ENCODE measurements at places on chromosomes 16 and 17.

DNA sequence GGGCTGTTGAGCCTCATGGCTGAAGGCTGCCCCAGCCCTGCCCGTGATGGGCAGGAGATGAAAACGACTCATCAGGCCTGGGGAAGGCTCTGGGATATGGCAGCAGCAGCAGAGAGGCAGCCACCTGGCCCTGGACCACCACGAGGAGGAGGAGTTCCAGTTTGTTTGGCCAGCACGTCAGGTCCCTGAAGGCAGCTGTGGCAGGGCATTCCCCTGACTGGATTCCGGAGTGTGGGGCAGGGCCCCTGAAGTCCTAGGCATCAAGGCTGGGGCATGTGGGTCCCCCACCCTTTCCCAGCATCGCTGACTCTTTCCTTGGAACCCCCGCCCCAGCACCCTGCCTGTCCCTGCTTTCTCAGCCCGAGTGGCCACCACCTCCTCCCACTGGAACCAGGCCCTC, 197.4 kb downstream of the ZNF423 start:
- no peak for DNase-seq

GRCh38 chr16:67173808-67174705, 3.7 kb downstream of the NOL3 start:
- DNase-seq, result peak; percentile 62

DNA sequence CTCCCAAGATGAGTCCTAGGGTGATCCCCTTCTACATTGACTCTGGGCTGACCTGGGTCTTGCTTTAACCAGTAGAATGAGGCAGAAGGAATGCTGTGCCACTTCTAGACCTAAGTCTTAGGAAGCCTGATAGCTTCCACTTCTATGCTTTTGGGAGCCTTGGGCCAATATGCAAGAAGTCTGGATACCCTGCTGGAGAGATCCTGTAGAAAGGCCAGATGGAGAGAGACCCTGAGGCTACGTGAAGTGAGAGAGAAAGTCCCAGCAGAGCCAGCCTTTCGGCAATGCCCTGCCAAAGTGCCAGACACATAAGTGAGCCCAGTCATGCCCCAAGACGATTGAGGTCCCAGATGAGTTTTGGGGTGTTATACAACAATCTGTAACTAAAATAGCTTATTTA, 1.7 kb downstream of the KRT222 start:
- no peak for DNase-seq

GRCh38 chr17:80070375-80071115, 30.8 kb upstream of the GAA start:
- no peak for DNase-seq

DNA sequence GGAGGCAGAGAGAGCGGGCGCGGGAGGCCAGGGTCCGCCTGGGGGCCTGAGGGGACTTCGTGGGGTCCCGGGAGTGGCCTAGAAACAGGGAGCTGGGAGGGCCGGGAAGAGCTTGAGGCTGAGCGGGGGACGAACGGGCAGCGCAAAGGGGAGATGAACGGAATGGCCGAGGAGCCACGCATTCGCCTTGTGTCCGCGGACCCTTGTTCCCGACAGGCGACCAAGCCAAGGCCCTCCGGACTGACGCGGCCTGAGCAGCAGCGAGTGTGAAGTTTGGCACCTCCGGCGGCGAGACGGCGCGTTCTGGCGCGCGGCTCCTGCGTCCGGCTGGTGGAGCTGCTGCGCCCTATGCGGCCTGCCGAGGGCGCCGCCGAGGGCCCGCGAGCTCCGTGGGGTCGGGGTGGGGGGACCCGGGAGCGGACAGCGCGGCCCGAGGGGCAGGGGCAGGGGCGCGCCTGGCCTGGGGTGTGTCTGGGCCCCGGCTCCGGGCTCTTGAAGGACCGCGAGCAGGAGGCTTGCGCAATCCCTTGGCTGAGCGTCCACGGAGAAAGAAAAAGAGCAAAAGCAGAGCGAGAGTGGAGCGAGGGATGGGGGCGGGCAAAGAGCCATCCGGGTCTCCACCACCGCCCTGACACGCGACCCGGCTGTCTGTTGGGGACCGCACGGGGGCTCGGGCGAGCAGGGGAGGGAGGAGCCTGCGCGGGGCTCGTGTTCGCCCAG, 1.2 kb upstream of the CBX4 start:
- DNase-seq, result no peak

- no peak for DNase-seq
Measured at GRCh38 chr16:74169687-74170376, 126.8 kb upstream of the PSMD7 start.

DNA sequence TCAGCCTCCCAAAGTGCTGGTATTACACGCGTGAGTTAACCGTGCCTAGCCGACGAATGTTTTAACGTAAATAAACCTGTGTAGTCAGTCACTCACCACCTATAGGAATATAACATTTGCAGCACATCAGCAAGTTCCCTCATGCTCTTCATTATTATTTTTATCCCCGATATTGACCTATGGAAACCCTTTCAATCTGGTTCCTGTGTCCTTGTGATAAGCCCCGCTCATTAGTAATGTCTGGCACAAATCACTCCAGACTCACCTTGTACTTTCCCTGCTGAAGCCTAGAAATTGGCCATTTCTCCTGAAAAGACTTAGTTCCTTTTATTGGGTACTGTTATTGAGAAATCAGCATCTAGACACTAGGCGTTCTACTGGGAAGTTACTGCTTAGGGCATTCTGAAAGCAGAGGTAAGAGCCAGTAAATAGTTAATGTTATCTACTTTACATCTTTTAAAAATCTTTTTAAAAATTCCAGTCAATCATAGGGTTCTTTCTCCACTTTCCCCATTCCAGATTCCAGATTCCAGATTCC, 1.5 kb upstream of the PHKG2 start:
- DNase-seq, result no peak

DNA sequence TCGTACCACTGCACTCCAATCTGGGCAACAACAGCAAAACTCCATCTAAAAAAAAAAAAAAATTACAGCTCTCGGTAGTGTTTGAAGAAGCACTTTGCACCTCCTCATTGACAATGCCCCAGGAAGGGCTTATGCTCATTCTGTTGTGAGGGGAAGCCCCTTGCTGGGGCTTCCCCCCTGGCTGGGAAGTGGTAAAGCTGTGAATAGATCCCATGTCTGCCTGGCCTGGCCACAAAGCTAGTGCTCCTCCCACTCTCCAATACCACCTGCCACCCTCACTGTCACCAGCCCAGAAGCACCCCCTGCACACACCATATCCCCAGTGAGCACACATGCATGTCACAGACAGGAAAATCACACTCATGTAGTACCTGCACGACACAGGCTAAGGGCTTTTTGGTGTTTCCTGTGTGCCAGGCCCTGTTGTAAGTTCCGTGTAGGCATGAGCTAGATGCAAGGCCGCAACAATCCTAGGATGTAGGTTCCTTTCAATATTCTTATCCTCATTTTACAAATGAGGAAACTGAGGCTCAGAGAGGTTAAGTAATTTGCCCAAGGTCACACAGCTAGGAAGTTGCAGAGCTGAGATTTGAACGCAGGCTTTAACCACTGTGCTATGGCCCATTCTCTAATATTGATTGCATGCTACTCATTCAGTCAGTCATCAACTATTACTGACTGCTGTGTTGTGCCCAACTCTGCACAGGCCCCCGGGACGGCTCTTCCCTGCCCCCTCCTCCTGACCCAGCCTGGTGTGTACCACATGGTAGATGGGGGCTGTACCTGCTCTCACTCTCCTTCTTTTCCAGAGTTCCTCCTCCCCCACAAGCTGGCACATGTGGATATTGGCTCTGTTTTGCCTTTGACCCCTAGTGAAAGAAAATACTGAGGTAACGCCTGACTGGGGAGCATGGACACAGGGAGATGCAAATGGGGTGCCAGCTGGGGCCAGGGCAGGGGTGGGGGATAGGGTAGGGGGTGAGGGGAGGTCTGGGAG, 11.9 kb upstream of the COL1A1 start:
- no peak for DNase-seq

GRCh38 chr17:36485805-36486203, 677 bp upstream of the ZNHIT3 start:
- DNase-seq, result no peak

- DNase-seq, result no peak
Measured at GRCh38 chr16:71421911-71422310, 19.9 kb downstream of the TLE7 start.

DNA sequence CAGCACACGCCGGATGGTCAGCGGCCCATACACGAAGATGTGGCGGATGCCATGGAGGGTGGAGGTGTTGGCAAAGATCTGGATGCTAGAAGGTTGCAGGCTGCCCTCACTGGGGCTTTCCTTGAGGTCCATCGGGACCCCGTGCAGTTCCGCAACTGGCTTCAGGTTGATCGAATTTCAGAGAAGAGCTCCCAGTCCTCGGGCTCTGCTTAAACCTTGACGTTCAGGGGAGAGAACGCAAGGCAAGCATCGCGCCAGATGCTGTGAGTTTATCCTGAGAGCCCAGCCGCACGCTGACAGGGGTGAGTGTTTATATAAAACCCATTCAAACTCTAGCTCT, 98.7 kb upstream of the CCL2 start:
- DNase-seq, result no peak

DNA sequence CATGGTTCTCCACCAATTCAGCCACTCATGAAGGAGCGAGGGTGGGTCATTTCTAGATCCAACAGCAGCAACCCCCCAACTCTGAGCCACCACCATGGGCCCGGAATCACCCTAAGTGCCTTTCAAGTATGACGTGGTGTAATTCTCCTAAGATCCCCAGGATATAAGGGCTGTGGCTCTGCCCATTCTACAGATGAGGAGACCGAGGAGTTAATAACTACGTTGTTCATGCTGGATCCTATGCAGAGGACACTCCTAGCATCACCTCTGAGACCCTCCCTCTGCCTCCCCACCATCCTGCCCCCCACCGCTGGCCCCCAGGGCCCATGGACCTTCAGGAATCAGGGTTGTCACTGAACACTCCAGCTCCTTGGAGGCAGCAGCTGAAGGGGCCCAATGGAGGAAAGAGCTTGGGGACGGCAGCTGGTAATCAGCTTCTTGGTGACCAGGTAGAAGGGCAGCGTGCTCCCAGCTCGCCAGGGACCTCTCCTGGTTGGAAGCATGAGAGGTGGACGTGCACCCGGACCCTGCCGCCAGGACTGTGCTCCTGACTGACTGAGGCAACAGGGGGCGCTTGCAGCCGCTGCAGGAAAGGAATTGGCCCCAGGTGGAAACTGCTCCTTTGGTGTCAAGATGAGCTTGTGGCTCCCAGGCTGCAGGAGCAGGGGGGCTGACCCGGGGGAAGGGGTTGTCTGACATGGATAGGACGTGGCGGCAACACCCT, 28.2 kb upstream of the CACNG1 start:
- no peak for DNase-seq

DNA sequence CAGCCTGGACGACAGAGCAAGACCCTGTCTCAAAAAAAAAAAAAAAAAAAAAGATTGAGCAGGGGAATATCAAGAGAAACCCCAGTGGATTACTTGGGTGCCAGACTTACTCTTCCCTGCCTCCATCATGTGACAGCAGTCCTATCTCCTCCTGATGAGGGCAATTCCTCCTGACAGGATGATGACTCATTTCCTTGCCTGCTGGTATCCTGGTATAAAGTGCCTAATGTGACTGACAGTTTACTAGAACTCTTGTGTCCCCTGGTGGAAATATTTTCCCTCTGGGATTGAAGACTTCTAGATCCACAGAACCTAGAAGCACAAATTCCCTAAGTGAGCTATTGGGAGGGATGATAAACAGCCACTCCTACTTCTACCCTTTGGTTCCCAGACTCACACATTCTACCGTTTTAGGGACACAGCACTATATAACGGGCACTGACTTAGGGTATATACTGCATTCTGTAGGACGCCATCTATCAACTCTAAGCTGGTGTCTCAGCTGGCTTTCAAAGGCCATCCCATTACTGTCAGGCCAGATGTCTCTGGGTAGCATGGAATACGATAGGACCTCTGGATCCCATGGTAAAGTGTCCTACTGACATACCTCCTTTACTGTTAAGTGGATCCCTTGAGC, 114.6 kb upstream of the MED13 start:
- no peak for DNase-seq

DNA sequence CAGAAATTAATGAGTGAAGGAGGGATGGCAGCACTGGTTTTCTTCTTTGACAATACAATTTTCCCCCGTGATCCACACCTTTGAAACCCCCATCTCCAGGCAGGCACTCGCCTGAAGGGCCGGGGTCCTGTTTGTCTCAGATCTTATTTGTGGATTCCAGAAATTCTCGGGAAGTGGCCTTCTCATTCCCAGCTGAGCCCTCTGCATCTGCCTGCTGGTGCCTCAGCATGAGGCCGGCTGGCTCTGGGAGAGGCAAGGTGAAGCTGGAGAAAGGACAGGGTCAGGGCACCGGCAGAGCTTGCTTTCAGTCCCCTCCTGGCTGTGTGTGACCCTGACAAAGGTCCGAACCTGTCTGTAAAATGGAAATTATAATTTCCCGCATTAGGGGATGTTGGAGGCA, 35.8 kb upstream of the C1QL1 start:
- DNase-seq, result no peak

GRCh38 chr16:11218604-11218962, 37.4 kb downstream of the SOCS1 start:
- DNase-seq, result no peak

DNA sequence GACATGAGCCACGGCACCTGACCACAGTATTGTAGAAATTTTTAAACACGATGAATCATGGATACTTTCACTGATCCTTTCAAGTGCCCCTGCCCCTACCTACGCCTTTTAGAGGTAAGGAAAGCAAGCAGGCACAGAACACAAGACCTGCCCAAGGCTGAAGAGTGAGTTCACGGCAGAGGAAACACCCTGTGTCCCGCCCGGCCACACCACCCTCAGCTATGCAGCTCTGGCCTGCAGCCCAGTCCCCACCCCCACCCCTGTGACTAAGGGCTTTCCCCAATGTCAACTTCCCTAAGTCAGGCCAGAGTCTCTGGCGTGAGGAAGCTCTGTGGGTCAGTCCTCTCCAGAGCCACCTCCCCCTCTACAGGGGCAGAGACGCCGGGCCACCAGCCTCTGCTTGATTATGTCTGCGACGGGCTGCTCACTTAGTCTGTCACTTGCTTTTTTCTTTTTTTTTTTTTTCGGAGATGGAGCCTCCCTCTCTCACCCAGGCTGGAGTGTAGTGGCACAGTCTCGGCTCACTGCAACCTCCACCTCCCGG, 8.4 kb downstream of the SLC16A5 start:
- DNase-seq, result no peak

DNA sequence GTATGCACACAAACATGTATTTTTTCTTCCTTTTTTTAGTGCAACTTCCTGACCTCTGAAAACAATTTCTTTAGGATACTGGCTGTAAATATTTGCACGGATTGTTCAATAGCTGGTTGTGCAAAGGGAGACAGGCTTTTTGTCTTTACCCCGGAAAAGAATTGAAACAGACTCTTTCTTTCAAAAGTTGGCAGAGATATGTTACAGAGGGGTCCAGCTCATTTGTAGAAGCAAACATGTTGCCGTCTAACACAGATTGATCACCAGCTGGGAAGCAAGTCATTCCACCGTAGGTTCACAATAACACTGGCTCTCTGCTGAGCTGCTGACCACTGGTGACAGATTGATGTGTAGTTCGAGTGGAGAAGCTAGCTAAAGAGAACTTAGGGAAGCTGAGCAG, 130.9 kb downstream of the STX8 start:
- no peak for DNase-seq

DNA sequence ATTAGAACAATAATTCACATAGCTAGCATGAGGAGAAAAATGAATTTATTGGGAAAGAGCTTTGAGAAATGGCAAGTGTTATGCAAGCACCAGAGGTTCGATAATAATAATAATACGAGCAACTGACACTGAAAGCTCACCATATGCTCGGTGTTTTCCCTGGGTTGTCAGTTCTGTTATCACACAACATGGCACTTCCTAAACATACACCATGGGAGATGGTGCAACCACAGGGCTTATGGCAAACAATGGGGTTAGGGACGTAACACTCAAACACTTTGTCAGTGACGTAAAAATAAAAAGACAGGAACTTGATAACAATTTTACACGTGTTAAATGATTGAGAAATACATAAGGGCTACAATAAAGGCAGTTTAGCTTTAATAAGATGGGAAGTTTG, 23.7 kb downstream of the OR1D5 start:
- no peak for DNase-seq
